ENCODE measurements at places on chromosomes 12 and 14.

DNA sequence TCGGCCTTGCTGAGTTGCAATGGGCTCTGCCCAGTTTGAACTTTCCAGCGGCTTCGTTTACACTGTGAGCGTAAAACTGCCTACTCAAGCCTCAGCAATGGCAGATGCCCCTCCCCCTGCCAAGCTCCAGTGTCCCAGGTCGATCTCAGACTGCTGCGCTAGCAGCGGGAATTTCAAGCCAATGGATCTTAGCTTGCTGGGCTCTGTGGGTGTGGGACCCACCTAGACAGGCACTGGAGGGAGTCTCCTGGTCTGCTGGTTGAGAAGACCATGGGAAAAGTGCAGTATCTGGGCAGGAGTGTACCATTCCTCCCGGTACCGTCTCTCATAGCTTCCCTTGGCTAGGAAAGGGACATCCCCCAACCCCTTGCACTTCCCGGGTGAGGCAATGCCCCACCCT, 88.2 kb downstream of the KLHL28 start:
- no peak for DNase-seq

- no peak for DNase-seq
Measured at GRCh38 chr12:131123817-131124216, 170.1 kb downstream of the ADGRD1 start.

GRCh38 chr12:91127306-91127705, 16.0 kb upstream of the LUM start:
- no peak for DNase-seq

GRCh38 chr14:94021416-94022157, 4.6 kb upstream of the OTUB2 start:
- no peak for DNase-seq

DNA sequence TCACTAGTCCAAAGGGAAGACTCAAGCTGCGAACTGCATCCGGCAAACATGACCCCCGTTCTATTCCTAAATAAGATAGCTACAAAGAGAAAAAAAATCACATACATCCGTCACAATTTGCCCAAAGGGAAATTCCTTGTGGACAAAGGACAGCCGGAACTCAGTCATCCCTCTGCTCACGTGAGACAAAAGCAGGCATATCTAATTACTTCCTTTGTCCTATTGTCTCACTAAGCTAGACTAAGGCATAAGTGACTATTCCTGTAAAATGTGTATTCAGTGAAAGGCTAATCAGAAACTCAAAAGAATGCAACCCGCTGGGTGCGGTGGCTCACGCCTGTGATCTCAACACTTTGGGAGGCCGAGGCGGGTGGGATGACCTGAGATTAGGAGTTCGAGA, 27.2 kb upstream of the NINJ2 start:
- no peak for DNase-seq

Data from activated gamma-delta T cell (primary cell).